ENCODE measurements at places on chromosomes 1 and 21.

- DNase-seq: peak; percentile 77
These were observed 7.8 kb downstream of the C1orf162 start for GRCh38 chr1:111481387-111482221.

GRCh38 chr1:15736038-15736891, at the start of gene SLC25A34:
Gene SLC25A34, plus strand, starts transcription at chr1:15736258. Its CDS starts 228 bp downstream, at chr1:15736486.
- DNase-seq: peak; percentile 78

GRCh38 chr1:91682882-91683597, 182.4 kb downstream of the CDC7 start:
- DNase-seq: no peak

DNA sequence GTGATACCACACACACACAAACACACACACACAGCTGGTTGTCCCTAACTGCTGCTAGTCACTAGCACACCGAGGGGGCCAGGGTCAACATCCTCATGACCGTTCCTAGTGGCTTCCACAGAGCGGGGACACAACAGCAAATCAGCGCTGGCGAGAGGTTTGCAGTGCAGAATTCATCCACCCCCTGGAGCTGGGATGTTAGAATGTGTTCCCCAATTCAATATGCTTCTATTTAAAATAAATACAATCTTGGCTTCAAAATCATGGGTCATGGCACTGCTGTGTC, 16.2 kb upstream of the C2CD2 start:
- no peak for DNase-seq

DNA sequence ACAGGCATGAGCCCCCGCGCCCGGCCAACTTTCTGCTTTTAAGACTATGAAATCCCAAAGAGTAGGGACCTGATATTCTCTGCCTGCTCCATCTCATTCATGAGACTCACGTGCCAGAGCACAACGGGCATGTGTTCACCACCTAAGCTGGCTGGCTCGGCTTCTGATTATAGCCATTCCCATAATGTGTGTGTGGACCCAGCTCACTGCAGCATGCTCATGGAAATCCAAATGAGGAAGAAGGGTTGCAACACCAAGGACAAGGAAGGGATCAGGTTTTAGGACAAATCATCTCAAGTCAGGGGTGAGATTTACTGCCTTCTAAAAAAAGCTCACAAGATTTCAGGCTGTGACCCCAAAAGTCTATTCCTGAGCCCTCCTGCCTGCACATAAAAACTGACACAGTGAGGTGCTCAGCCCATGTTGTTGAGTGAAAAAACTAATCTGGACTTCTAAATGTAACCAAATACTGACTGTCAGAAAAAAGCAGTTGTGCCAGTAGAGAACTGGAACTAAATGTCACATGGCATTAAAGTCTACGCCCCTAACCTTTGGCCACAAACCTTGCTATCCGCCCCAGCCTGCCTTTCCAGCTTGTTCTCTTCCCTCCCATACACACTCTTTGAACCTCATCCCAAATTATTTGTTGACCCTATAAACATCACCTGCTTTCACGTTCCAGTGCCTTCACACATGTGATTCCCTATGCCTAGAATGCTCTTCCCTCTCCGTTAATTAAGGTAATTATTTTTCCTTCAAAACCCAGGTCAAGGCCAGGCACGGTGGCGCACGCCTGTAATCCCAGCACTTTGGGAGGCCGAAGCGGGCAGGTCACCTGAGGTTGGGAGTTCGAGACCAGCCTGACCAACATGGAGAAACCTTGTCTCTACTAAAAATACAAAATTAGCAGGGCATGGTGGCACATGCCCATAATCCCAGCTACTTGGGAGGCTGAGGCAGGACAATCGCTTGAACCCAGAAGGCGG, 9.1 kb upstream of the COA7 start:
- DNase-seq: no peak

Measured in left hindlimb (tissue), 1 donor.